ACHN (cell line): ENCODE measurements at places on chromosomes 2 and 18.

- DNase-seq = no peak
Observed at GRCh38 chr2:19261061-19261460, 97.4 kb downstream of the OSR1 start.

DNA sequence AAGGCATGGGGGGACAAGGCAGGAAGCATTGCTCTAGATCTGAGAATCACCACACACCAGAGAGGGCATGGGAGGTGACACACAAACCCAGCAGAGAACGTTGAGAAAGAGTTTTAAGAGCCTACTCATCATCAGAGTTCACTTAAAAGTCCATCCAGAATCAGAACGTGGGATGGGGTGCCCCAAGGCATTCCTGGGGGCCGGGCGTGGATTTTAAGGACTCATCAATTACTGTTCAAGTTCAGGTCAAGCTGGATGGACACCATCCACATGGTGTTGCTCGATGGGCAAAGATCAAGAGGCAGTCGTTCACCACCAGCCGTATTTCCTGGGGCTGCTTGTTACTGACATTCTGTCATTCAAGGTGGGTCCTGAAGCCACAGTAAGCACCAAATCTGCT, 34.9 kb downstream of the BCL11A start:
- DNase-seq = no peak

- DNase-seq = no peak
Observed at GRCh38 chr2:76752506-76752905, 769.7 kb downstream of the LRRTM4 start.

DNA sequence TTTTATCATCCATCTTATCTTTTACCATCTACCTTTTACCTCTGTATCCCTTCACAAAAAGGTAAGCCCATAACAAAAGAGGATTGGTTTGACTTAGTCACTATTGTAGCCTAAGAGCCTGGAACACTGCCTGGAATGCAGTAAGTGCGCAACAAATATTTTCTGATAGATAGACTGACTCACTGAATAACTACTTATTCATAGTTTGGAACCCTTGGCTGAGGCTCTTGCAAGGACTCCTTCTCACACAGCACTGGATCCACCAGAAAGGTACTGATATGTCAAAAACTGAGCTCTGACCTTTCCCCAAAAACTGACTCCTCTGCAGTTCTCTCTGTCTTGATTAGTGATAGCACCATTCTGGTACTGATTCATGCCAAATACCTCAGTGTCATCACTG, 426.7 kb downstream of the SETBP1 start:
- DNase-seq = no peak

DNA sequence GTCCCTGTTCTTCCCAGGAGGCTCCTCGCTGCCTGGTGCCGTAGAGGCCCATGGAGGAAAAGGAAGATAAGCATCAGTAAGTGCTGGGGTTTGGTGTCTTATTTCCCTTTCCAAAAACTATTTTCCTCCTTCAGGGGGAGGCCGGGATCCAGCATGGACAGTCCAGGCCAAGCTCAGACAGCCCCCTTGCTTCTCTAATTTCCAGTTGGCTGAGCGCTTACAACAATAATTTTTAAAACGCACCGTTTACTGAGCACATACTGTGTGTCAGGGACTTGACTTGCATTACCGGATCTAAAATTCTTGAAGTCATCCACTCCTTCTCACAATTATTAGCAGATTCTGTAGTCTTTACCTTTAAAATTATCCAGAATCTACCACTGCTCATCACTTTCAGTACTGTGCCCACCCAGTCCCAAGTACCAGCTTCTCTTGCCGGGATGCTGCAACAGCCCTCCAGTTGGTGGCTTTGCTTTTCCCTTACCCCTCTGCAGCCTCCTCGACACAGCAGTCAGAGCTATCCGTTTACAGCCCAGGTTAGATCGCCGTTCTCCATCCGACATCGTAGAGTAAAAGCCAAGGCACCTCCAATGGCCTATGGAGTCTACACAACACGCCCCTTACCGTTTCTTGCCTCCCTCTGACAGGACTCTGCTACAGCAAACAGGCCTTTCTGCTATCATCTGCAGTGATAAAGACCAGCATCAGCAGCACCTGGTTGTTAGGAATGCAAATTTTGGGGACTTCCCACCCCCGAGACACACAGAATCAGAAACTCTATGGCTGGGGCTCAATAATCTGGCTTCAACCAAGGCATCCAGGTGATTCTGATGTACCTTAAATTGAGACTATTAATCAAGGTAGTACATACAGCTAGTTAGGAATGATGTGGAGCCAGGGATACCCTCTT, 75.2 kb upstream of the TSPYL6 start:
- no peak for DNase-seq

- DNase-seq = no peak
Observed at GRCh38 chr2:6972067-6972710, 55.0 kb downstream of the RNF144A start.

DNA sequence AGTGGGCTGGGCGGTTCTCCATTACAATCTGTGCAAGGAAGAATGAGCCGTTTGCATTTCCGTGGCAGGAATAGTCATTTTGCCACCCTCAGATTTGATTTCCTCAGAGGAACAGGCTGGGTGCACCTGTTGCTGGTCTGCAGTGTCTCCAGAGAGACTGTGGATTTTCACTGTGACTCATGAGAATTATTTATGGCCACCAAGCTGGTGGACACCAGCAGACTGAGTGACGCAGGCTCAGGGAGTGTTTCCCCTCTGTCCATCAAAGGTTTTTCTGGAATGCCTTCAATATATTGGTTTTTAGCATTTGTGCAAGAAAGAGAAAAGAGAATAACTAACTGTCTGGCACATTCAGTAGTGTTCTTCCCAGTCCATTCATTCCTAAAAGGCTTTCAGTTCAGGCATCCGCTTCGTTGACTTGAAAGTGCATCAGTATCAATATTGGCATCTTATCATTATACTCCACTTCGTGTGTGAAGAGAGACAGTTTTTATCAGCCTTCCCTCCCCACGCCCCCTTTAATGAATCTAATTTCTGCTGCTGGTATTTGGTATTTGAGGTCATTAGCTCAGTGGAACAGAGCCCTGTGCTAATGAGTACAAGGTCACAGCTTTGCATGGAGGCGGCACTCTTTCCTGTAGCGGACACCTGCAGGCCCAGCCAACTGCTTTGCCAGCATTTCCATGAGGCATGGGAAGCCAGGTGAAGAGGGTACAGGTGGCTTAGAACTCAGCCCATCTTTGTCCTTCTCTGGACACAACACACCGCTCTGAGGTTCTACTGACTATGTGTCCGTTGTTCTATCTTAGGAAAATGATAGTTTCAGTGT, 39.9 kb downstream of the PRKCE start:
- DNase-seq = no peak

GRCh38 chr2:200235533-200235932, 71.0 kb upstream of the SPATS2L start:
- no peak for DNase-seq

DNA sequence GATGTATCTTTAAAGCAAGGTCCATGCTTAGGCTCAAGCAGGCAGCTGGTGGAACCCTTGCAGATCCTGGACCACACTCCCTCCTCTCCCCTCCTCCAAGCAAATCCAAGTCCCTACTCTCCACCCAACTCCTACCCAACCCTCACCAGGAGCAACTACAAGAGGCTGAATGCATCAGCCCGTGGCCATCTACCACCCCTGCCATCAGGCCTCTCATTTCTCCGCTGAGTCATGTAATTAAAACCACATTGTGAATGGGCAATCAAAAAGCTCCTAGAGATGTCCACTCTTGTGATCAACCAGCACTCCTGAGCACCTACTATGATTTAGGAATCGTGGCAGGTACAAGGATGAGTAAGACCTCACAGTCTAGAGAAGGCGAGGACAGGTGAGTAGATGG, 142.2 kb upstream of the CAPN13 start:
- no peak for DNase-seq

DNA sequence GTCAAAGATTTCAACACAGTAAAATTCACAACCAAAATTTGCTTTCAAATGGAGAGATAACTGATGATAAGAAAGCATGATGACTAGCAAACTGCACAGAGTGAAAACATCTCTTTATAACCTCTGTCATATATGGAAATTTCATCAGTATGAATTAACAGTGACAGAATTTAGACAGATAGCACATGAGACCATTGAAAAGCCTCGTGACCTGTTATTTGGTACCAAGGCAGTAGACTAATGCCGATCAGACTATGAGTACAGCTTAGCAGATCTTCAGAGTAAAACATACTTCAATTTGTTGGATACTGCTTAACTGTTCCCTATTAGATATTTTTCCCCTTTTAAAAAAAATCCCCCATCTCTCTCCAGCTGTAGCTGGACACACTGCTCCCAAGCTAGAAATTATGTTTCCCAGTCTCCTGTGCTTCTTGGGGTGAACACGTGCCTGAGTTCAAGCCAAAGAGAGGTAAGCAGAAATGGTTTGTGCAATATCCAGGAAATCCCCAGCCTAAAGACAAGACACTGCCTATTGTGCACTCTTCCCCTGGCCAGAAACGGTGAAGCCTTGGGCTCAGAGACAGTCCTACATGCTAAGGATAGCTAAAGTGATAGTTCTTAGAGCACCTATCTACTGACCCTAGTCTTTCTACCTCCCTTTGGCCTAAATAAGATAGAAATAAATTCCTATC, 256.1 kb downstream of the NCKAP5 start:
- no peak for DNase-seq

- DNase-seq = no peak
Observed at GRCh38 chr18:78995740-78996395, 16.2 kb downstream of the SALL3 start.

GRCh38 chr2:11862049-11862448, 115.6 kb downstream of the LPIN1 start:
- DNase-seq = no peak

GRCh38 chr2:95166065-95166763, 605 bp downstream of the ZNF2 start:
- DNase-seq = peak; percentile 28

- no peak for DNase-seq
Observed at GRCh38 chr2:239120664-239121063, 272.8 kb downstream of the TWIST2 start.

DNA sequence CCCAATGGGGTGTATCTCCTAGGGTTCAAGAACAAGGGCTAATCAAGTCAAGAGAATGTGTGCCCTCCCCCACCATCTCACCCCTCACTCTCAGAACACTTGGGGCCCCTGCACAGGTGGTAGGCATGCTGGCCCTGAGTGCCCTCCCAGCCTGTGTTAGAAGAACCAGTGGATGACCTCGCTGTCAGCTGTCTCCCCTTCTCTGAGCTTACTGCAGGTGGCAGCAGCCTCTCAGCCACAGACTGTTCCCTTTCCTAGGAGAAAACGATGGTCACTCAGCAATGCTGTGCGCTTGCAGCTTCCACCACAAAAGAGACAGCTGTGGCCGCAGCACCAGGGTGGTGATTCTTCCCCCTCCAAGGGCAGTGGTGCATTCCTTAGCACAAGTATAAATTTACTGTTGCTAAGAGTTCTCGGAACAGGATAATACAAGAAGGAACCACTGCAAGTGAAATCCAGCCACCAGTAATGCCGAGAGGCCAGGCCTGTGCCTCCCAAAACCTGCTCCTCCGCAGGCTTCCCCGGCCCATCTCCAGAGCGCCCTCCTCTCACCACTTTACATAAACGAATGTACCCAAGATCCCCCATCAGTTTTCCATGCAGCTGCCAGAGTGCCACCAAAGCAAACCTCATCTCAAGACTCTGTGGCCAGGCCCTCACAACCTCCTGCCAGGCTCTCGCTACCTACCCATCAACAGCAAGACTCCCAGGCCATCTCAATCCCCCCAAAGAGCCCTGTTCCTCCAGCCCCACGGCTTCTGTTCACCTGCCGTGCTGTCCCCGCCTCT, 935 bp upstream of the RAMP1 start:
- peak; percentile 74 for DNase-seq

DNA sequence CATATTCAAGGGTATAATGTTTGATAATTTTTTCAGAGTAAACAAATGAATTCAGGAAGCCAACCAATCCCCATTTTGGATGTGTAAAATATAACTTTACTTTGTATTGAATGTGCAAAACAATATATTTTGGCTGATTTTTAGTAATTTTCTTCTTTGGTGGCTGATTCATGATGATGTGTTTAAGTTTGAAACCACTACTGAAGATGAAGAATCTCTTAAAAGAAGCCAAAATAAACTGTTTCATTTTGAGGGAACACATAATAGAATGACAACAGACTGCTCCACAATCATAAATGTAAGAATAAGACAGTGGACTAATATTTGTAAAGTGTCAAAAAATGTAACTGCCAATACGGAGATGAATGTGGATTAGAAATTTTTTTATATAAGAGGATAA, 52.5 kb upstream of the TRIM43 start:
- no peak for DNase-seq

- DNase-seq = no peak
Observed at GRCh38 chr2:136189221-136189782, 71.4 kb upstream of the CXCR4 start.

GRCh38 chr2:215615803-215616174, 179.9 kb upstream of the FN1 start:
- no peak for DNase-seq

DNA sequence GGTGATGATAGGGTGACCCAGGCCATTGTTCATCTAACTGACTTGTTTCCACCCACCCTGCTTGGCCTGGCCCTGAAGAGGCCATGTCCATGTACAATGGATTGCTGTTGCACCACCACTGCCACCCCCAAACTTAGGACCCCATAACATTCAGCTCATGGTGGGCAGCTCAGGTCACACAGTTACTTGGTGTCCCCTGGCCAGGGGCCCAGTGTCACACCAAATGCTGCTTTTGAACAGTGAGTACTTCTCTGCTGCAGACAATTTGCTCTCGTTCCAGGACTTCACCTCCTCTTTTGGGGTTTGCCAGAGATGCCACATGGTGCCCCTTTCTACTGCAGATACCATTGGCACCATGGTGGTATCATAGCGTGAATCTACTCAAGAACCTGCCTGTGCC, 11.7 kb downstream of the MAB21L4 start:
- no peak for DNase-seq

- no peak for DNase-seq
Observed at GRCh38 chr2:217242947-217243346, 383.1 kb upstream of the TNP1 start.

- DNase-seq = peak; percentile 94
Observed at GRCh38 chr2:46909771-46910419, 5.7 kb downstream of the MCFD2 start.

- DNase-seq = no peak
Observed at GRCh38 chr18:12401881-12402280, 5.8 kb upstream of the PRELID3A start.

DNA sequence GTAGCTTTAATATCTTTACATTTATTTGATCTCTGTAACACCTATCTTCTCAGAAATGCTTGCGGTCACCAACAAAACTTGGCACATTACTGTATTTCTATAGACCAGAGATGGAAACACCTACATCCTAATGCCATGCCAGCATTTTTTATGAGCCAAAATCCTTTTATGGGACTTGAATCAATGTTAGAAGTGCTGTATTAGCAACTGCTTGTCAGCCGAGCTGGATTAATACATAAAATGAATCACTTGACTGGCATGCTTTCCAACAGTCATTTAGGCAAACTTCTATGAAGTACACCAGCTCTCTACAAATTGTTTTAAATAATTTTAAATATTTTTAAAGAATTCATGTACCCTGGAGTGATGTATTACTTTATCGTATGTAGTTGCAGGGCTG, 272.9 kb upstream of the NRP2 start:
- DNase-seq = no peak

- no peak for DNase-seq
Observed at GRCh38 chr2:98847853-98848252, 88.2 kb downstream of the CRACDL start.

- no peak for DNase-seq
Observed at GRCh38 chr18:78021196-78021595, 771.5 kb downstream of the GALR1 start.

- DNase-seq = no peak
Observed at GRCh38 chr2:36530983-36531354, 67.0 kb downstream of the FEZ2 start.

- DNase-seq = peak; percentile 40
Observed at GRCh38 chr2:100606726-100607343, 44.0 kb downstream of the PDCL3 start.
